Stimulated activated CD8-positive, alpha-beta memory T cell treated with anti-CD3 and anti-CD28 coated beads, Interleukin-4, amount 100 ng/mL, for 1 hour (primary cell): ENCODE measurements at places on chromosomes 1 and 21.
A peak's percentile ranks its signal among the peaks of the same experiment; 100 is the strongest.

- DNase-seq = no peak
Measured at GRCh38 chr1:55735106-55735505, 519.9 kb upstream of the USP24 start.

DNA sequence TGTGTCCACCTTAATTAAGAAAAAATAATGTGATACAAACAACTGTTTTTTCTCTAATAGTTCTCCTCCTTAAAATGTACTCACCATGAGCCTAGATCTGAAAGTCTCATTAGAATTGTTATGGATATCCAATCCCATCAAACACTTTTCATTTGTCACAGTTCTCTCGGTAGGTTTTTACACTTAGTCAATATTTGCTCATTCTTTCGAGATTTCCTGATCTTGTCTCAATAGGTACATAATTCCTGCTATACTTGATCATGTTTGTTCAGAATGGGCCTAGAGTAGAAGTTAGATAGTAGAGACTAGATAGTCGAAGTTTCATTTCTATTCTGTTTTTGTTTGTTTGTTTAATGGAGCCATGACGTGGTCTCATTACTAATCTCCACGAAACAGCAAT is 2005.7 kb downstream of the NCAM2 start:
- DNase-seq = no peak

- no peak for DNase-seq
Measured at GRCh38 chr1:98306517-98307089, 354.9 kb upstream of the SNX7 start.

DNA sequence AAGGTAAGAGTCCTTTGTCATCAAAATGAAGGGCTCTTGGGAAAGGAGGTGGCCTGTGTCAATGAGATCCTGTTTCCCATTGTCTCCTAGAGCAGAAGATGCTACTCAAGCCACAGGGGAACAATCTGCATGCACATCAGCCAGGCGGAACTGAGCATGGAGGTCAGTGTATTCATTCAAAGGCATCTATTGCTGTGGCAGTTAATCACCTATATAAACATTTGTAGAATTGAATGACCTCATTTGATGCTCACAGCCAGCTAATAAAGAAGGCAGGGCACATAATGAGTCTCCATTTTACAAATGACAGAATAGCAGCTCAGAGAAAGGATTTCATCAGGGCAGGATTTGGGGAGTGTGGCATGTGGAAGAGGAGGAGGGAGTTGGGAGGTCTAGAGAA is 5.7 kb upstream of the FYB2 start:
- DNase-seq = no peak

DNA sequence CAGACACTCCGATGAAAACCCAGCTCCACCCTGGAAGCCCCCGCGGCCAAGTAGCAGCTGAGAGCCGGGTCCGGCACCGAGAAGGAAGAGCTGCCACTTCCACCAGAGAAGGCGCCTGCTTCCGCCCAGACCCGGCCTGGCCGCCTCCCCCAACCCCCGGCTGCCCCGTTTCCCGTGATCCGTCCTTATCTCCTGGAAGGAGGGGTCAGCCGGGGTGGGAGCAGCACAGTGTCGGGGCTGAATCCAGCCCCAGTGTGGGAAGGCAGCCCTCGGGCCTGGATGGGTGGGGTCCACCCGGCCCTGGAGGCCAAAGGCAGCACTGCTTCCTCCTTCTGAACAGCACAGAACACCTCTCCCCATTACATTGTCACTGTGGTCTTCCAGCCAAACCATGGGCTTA is 69.4 kb downstream of the MEGF6 start:
- no peak for DNase-seq

GRCh38 chr1:3146458-3146857 is 77.5 kb downstream of the PRDM16 start:
- DNase-seq = no peak

DNA sequence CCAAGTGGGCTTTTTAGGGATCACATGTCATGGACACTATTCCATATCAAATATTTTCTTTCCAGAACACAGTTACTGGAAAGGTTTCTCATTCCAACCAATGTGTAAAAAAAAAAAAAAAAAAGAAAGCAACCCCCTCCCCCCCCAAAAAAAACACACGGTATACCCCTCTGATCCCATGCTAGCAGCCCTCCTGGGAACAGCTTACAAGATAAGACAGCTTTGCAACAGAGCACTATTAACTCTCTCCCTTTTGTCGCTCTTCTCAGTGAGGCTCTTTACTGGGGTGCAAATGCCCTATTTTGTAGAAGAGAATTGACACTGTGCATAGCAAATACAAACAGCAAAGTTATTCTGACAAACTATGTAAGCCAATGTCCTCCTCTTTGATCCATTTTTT is 161.2 kb downstream of the NTMT2 start:
- DNase-seq = no peak

DNA sequence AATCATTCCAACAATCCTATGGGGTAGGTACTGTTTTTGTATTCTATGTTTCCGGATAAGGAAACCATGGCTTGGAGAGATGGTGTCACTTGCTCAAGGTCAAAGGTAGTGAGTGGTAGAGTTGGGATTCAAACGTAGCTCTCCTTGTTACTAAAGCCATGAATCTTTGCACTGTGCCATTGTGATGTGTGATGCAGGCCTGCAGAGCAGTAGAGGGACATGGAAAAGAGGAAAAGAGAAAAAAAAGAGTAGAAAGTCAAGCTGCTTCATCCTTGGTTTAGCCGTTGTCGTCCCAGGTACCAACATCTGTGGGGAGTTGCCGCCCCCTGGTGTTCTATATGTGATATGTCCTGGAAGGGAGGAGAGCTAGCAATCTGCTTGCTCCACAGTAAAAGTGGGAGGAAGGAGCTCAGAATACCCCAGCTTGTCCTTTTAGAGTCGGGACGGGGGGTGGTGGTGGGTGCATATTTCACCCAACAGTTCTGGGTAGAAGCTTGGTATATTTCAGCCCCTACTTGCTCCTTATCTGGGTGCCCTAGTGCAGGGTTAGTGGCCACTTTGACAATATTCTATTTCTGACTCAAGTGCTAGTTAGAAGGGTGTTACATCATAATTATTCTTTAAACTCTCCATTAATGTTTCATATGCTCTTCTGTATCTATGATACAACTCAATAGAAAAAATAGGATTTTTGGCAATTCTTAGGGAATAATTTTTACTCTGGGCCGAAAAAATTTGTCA is 98.4 kb downstream of the EBNA1BP2 start:
- DNase-seq = peak; percentile 29

GRCh38 chr1:155008015-155008941 is 5.7 kb downstream of the ZBTB7B start:
- no peak for DNase-seq

GRCh38 chr21:45280178-45280821 is 7.4 kb downstream of the POFUT2 start:
- no peak for DNase-seq

GRCh38 chr1:175734642-175735041 is 8.8 kb downstream of the TNR start:
- DNase-seq = no peak

DNA sequence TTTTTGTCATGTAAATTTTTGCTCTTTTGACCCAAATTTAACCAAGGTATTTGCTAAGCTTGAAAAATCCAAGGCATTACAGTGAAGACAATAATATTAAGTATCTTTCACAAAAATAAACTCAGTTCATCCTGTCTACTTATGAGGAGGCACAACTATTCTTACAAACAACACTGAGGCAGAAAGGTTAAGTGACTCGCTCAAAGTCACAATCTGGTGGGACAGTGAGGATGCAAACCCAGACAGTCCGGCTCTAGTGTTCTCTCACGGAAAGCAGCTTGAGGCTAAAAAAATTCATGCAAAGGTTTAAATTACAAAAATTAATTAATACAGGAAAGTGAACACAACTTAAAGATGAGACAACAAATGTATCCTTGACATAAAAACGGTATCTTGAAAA is 125.3 kb downstream of the SIPA1L2 start:
- DNase-seq = no peak

DNA sequence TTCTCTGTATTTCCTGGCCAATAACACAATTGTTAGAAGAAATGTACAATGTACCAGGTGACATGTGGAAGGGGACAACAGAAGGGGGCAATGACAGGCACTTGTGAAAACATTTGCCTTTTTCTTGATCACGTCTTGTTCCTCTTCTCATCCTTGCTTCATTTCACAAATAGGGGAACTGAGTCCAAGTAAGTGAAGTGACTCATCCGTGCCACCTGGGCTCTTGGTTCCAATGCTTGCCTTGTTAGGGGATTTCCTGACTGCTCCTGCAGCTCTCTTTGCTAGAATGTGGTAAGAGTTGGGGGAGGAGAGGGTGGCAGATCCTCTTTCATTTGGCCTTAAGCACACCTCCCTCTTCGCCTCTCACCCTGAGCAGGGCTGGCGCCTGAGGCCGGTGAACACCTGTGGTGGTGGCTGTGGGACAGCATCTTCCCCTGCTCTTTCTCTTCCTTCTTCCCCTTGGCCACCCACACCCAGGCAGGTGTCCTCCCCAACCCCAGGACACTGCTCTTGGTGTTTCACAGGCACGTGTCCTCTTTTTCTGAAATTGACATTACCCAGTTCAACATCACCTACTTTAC is 2.2 kb upstream of the RHEX start:
- DNase-seq = no peak

- no peak for DNase-seq
Measured at GRCh38 chr1:28927648-28928313, 13.4 kb downstream of the EPB41 start.

- no peak for DNase-seq
Measured at GRCh38 chr1:244092293-244092963, 41.3 kb downstream of the ZBTB18 start.

DNA sequence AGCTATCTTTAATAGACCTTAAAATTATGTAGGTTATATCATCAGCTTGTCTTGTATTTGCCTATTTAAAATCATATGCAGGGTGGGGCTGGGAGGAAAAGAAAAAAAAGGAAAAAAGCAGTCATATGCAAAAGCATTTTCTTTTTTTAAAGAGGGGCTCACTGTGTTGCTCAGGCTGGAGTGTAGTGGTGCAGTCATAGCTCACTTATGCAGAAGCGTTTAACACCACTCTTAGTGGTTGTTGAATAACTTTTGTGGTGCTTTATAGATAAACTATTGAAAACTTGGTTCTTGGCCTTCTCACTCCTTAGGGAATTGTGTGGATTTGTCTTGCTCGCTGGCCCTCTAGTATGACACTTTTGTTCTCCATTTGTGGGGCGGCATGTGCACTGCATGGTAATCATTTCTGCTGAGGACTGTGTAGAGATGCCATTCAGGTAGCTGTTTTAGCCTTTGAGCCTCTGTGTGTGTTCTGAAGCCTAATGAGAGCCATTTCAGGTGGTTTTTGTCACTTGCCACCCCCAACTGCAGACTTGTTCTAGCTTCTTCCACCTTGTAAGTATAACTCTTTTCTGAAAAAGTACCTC is 77.8 kb downstream of the KIF1B start:
- DNase-seq = no peak

GRCh38 chr1:215256936-215257679 is 174.6 kb downstream of the KCNK2 start:
- no peak for DNase-seq

- no peak for DNase-seq
Measured at GRCh38 chr1:26269198-26269550, 10.7 kb upstream of the SH3BGRL3 start.

- peak; percentile 17 for DNase-seq
Measured at GRCh38 chr1:40774266-40774998, 9.2 kb upstream of the KCNQ4 start.

- no peak for DNase-seq
Measured at GRCh38 chr21:31660259-31660565, 719 bp downstream of the SOD1 start.

DNA sequence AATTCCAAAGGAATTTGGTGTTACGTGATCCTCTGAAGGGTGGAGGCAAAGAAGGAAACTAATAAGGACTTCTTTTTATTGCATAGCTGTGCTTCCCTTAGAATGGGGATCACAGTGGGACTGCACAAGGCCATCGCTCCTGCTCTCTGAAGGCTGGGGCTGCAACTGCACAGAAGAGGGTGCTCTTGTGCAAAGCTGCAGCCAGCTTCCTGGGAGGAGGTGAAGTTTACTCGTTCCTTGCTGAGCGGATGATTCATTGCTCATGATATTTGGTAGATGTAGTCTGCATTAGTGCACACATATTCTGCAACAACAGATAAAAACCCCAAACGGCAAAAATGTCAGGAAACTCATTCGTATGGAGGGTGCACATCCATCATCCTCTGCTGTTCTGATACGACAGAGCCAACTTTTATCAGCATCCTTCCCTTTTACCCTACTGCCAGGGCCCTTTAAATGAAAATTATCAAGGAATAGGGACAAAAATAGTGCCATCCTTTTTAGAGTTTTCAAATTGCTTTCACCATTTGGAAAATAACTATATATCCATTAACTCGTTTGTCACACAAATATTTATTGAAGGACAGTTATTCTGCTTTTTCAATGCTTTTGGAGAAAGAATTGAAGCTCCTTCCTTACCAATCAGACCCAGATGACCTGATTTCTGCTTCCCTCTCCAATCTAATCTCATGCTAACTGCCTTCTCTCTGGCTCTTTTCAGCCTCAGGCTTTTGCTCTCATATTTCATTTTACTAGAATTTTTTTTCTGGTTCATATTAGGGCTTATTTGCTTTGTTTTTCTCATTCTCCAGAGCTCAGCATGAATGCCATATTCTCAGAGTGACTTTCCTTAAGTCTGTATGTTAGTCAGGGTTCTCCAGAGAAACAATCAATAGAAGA is 263.6 kb downstream of the DUSP10 start:
- DNase-seq = peak; percentile 46

- DNase-seq = no peak
Measured at GRCh38 chr21:35603494-35603893, 456.8 kb downstream of the SETD4 start.

- no peak for DNase-seq
Measured at GRCh38 chr1:235920596-235921375, 54.1 kb upstream of the LYST start.

DNA sequence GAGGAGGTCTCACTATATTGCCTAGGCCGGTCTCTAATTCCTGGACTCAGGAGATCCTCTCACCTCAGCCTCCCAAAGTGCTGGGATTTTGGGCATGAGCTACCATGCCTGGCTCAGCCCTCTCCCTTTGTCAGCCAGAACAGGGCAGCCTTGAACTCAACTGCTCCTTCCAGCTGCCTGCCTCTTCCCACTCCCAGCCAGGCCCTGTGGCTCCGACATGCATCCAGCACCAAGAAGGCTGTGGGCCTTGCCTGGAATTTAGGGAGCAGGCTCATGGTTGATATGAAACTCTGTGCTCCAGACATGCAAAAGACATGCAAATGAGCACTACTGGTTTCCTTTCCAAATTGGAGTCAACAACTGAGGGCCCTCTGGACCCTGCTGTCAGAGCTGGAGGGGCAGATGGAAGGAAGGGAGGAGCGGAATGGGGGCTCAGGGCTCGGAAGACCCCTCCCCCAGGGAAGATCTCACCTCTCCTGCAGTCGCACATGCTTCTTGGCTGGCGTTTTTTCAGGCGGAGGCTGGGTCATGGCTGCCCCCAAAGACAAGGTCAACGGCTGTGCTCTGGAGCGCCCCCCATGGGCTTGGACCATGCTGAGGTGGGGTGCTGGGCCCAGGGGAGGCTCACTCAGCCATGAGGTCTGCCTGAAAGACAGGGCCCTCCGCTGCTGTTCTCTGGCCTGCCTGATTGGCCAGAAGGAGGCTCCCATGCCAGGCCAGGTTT is 1.4 kb downstream of the PTPN7 start:
- DNase-seq = no peak

- DNase-seq = no peak
Measured at GRCh38 chr1:233033361-233033760, 83.0 kb downstream of the NTPCR start.
